ENCODE measurements at places on chromosomes 2 and 18. TPM values are rescaled to one million over a fixed set of nuclear protein-coding genes. Genes with fewer than 3 reads are reported as not detected.

BCL11A gene
- polyA plus RNA-seq: 3.0 TPM

CCDC74A gene
- 1.7 TPM for polyA plus RNA-seq

COBLL1 gene
- 7.0 TPM for polyA plus RNA-seq

CDH2 gene
- polyA plus RNA-seq: 1.1 TPM

HOXD12 gene
- polyA plus RNA-seq: not detected

CGREF1 gene
- 5.0 TPM for polyA plus RNA-seq

CMPK2 gene
- 2.6 TPM for polyA plus RNA-seq

GALR1 gene
- polyA plus RNA-seq: 0.01 TPM

CABYR gene
- polyA plus RNA-seq: 0.21 TPM

PROM2 gene
- 6.1 TPM for polyA plus RNA-seq

RBM45 gene
- 8.2 TPM for polyA plus RNA-seq

PIEZO2 gene
- 1.3 TPM for polyA plus RNA-seq

MYOM1 gene
- 5.1 TPM for polyA plus RNA-seq

MAPRE2 gene
- 17.1 TPM for polyA plus RNA-seq

SCN2A gene
- polyA plus RNA-seq: under 0.01 TPM

SOCS6 gene
- 4.0 TPM for polyA plus RNA-seq

PRSS56 gene
- polyA plus RNA-seq: not detected

HMSD gene
- polyA plus RNA-seq: 0.22 TPM

RFX8 gene
- polyA plus RNA-seq: 0.06 TPM

DSC1 gene
- polyA plus RNA-seq: not detected

SERPINB13 gene
- not detected for polyA plus RNA-seq

FTCDNL1 gene
- 3.4 TPM for polyA plus RNA-seq

HOXD1 gene
- polyA plus RNA-seq: 0.14 TPM

G6PC2 gene
- polyA plus RNA-seq: 42.9 TPM

ACMSD gene
- polyA plus RNA-seq: not detected

ALK gene
- polyA plus RNA-seq: 1.0 TPM

ALLC gene
- polyA plus RNA-seq: not detected

Data from adipose tissue (tissue), 3 donors.